SHP77 treated with DMSO at 0.1 percent for 48 hours (cell line): ENCODE measurements at places on chromosomes 2 and 18.

- no peak for DNase-seq
These were observed 474.9 kb downstream of the EIPR1 start for GRCh38 chr2:2902547-2903281.

- no peak for DNase-seq
These were observed 3.8 kb upstream of the RPS7 start for GRCh38 chr2:3571284-3571683.

DNA sequence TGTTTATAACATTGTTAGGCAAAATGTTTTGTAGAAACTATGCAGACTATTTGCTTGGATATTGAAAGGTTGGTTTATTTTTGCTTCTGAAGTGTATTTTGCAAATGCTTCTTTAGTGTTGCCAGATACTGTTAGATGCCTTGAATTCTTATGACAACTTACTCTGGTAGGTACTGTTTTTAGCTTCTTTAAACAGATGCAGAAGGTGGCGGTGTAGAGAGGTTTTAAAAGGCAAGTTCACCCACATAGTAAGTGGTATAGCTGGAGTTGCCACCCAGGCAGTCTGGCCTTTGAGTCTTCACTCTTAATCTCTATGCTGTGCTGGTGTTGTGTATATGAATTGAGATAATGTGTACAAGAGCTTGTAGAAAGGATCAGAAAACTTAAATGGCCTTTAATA lies 3.6 kb downstream of the PCYOX1 start:
- DNase-seq: no peak

GRCh38 chr2:127829845-127830246 lies 18.9 kb upstream of the WDR33 start:
- no peak for DNase-seq

- DNase-seq: no peak
These were observed 65.6 kb downstream of the ZFP36L2 start for GRCh38 chr2:43160778-43161177.

GRCh38 chr2:1584691-1585485 lies 159.4 kb downstream of the PXDN start:
- DNase-seq: no peak
